NT2/D1 (cell line): ENCODE measurements at places on chromosomes 1 and 21.

GRCh38 chr1:51734896-51735745 lies 118.2 kb downstream of the OSBPL9 start:
- DNase-seq, result no peak

- DNase-seq, result no peak
Observed at GRCh38 chr1:27018316-27018715, 5.7 kb upstream of the TENT5B start.

GRCh38 chr1:228337031-228337564 lies 69.5 kb downstream of the TRIM11 start:
- no peak for DNase-seq

GRCh38 chr21:43191521-43191920 lies 22.7 kb downstream of the CRYAA start:
- no peak for DNase-seq

- no peak for DNase-seq
Observed at GRCh38 chr1:99869304-99869703, 19.1 kb downstream of the AGL start.

- DNase-seq, result no peak
Observed at GRCh38 chr1:201731592-201731991, 97.4 kb upstream of the IPO9 start.

- DNase-seq, result no peak
Observed at GRCh38 chr1:241654019-241654418, 1.9 kb downstream of the WDR64 start.

DNA sequence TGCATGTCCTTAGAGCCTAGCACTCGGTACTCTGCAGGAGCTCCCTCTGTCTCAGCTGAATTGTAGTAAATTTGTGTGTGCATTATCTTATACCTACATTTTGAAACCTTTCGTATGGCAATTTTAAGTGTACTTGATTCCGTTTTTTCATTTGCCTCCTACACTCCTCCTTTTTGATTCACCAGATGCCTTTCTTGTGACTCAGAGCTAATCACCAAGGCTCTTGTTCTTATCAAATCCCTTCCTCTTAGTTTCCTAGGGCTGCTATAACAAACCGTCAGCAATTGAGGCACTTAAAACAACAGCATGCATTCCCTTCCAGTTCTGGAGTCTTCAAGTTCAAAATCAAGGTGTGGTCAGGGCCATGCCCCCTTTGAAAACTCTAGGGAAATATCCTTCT lies 261.0 kb downstream of the ASTN1 start:
- no peak for DNase-seq

DNA sequence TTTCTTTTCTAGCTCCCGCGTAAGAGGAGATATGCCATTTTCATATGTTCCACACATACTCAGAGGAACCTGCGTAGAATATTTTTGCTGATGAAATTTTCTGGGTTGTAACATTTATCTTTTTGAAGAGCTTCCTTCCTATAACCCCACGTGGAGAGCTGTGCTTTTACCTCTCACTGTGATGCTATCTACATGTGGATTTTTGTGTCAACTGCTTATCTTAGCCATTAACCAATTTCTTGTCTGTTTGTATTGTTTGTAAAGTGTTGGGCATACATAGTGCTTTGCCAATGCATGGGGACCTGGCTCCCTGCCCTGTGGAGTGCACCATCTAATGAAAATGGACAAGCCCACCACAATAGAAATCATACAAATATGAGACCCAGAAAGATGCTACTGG lies 266.1 kb downstream of the TNR start:
- DNase-seq, result no peak

DNA sequence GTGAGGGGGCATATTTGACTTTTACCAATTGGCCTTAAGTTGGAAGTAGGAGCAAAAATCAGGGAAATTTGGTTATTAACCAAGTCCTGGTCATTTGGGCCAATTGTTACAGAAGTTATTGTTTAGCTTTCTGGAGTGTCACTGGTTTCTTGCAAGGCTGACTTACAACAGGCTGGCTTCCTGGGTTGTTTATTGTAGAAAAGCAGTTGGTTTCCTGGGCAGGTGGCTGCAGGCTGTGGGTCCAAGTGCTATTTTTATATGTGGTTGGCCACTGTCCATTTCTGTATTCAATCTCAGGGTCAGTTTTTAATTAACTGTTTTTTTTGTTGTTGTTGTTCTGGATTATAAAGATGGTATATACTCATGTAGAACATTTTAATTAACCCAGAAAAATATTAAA lies 174.1 kb downstream of the KCNJ6 start:
- DNase-seq, result no peak

DNA sequence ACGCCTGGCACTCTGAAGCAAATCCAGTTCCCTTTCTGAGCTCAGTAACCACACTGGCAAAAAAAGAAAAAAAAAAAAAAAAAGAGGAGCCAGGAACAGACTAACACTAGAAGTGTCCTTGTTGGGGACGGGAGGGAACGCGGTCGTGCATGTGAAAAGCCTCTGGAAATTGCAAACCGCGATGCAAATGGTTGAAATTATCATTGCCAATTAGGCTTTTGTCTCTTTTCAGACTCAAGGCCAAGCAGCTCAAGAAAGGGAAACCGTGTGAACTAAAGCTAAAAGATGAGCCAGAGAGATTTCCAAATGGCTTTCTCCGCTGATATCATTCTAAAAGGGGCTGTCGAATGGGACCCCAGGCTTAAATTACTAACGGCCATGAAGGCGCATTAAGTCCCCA lies 13.5 kb downstream of the TRABD2B start:
- DNase-seq, result peak; percentile 82

DNA sequence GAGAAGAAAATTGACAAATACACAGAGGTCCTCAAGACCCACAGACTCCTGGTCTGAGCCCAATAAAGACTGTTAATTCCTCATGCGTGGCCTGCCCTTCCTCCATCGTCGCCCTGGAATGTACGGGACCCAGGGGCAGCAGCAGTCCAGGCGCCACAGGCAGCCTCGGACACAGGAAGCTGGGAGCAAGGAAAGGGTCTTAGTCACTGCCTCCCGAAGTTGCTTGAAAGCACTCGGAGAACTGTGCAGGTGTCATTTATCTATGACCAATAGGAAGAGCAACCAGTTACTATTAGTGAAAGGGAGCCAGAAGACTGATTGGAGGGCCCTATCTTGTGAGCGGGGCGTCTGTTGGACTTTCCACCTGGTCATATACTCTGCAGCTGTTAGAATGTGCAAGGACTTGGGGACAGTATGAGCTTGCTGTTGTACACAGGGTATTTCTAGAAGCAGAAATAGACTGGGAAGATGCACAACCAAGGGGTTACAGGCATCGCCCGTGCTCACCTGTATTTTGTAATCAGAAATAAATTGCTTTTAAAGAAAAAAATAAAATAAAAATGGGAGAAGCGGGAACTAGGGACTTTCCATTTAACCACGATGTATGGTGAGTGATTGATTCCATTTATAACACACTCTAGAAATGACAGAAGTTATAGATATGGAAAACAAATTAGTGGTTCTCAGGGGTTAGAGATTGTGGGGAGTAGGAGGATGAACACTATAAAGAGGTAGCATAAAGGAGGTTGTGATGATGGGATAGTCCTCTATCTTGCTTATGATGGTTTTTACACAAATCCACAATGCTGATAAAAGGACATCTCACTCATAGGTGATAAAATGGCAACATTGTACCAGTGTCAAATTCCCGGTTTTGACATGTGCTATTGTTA lies 244.7 kb downstream of the MRPL39 start:
- no peak for DNase-seq

DNA sequence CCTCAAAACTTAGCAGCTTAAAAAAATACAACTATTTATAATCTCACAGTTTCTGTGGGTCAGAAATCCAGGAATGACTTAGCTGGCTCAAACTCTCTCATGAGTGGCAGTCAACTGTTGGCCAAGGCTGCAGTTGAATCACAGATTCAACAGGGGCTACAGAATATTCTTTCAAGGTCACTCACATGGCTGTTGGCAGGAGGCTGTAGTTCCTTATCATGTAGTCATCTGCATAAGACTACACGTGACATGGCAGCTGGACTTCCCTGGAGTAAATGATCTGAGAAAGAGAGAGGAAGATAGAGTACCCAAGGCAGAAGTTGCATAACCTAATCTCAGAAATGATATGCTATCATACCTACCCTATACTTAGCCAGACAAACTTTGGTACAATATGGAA lies 75.2 kb upstream of the TSPAN2 start:
- no peak for DNase-seq

- DNase-seq, result no peak
Observed at GRCh38 chr1:171279678-171280077, 31.4 kb downstream of the FMO1 start.

- DNase-seq, result no peak
Observed at GRCh38 chr1:232174306-232174705, 455.6 kb downstream of the SIPA1L2 start.
